Esophagus squamous epithelium (tissue), 5 donors: ENCODE measurements at places on chromosomes 11 and 22.

GRCh38 chr11:10862446-10862845 is 4.6 kb upstream of the ZBED5 start:
- no peak for DNase-seq

DNA sequence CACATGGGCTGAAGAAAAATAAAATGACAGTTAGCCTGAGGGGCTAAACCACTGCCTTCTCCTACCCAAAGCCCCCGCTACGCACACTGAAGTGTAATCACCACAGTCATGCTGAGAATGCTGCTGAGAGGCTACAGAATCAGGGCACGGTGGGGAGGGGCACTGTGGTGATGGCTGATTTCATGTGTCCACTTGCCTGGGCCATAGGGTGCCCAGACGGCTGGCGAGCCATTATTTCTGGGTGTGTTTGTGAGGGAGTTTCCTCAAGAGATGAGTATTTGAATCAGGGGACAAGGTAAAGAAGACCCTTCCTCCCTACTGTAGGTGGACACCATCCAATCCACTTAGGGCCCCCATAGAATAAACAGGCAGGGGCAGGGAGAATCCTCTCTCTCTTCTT is 1313.2 kb downstream of the TBC1D22A start:
- DNase-seq: no peak

GRCh38 chr11:7384691-7385090 is 100.6 kb upstream of the OLFML1 start:
- no peak for DNase-seq

GRCh38 chr22:39462443-39463221 is 5.8 kb downstream of the MGAT3 start:
- DNase-seq: no peak

DNA sequence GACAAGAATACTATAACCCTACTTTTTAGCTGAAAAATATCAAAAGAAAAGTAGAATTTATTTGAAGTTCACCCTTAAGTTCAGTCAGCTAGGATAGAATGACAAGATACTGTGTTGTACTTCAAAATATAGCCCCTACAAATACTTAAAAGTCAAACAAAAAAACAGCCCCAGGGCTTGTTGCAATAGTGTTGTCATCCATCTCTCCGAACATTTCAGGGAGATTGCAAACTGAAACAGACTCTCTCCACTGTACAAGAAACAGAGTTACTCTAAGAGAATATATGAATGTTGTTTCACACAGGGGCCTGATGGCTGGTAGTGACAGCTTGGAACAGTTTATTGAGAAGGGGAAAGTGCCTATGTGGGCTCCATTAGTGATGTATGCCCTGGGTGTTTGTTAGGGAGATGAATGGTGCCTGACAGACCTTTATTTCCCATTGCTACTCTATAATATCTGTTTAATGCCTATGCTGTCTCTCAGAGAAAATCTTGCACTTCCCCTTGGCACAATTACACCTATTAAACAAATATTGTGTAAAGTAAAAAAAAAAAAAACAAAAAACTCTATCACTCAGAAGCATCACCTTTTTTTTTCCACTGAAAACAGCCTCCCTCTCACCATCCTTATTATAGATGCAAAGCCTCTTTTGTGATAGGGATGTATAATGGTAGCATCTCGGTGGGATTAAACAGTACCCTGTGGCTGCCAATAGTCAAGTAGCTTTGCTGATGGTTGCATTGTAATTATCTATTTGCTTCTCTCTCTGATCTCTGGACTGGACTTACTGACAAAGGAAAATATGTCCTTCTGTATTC is 506.3 kb upstream of the LUZP2 start:
- no peak for DNase-seq

- DNase-seq: no peak
These were observed 47.8 kb upstream of the SHANK2 start for GRCh38 chr11:71300187-71300586.

DNA sequence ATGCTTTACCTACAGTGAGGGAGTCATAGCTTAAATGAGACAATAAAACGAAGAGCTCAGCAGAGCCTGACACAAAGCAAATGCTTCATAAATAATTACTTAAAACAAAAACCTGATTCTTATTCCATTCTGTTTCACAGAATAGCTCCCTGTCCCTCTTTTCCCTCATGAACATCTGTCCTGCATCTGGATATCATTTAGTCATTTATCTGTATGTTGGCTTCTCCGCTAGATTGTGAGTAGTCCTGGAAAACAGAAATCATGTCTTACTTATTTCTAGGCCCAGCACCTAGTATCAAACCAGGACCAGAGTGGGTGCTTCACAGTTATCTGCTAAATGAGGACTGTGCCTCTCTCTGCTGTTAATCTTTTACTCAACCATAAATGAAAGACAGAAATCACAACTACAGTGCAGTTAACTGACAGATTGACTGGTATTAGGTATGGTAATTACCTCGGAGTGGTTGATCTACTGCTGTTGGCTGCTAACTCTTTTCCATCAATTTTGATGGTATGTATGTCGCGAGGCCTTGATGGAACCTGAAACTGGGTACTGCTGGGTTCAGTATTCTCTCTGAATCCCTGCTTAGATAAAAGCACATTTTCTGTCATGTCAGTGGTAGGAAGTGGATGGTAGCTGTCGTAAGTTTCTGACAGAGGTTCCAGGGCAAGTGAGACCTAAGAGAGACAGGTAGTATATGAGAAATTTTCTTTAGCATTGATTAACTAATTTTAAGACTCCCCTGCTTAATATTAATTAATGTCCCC is 31.5 kb downstream of the C2CD3 start:
- no peak for DNase-seq

DNA sequence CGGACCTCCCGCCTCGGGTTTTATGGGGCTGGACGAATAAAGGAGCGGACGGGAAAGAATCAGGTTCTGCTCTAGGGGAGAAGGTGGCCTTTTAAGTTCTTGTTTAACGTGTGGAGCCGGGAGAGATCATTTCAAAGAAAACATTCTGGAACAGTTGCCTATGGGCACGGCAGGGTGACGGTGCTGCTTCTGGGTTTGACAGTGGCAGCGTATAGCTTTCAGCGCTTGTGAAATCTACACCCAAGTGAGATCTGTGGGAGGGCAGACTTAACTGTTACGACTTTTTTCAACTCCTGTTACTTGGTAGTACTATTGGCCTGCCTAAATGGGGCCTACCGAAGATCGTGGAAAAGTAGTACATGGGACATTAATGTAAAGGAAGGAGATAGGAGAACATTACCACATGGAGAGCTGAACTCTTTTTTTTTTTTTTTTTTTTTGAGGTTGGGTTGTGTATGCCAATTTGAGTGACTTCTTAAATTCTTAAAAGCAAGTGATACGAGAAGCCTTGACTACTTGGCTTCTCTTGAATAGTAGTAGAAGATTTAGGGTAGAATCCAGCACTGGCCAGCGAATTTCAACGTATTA is 743 bp downstream of the USP47 start:
- no peak for DNase-seq

GRCh38 chr11:61599968-61600710 is 19.3 kb upstream of the SYT7 start:
- DNase-seq: no peak

GRCh38 chr11:5233307-5233706 is 976 bp downstream of the HBD start:
- DNase-seq: no peak

GRCh38 chr11:101583251-101584128 is at the start of gene TRPC6:
Gene TRPC6 (minus strand): TSS chr11:101584007. CDS start chr11:101583503, 504 bp downstream.
- no peak for DNase-seq
